ENCODE measurements at places on chromosomes 6 and 20.
A peak's percentile ranks its signal among the peaks of the same experiment; 100 is the strongest.

DNA sequence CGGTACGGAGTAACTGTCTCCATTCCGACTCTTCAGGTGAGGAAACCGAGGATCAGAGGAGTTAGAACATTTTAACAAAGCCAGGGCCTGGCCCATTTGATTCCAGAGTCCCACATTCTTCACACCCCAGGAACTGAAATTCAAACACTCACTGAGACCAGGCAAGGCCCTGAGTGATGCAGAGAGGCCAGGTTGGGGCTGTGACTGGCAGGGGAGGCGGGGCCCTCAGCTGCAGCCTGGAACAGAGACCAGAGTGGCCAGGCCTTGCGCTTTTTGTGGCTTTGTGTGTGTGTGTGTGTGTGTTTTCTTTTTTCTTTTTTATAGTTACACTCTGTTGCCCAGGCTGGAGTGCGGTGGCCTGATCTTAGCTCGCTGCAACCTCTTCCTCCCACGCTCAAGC is 57.2 kb downstream of the BCAS4 start:
- no peak for ATAC-seq

GRCh38 chr6:93675856-93676417 is 256.6 kb upstream of the EPHA7 start:
- no peak for ATAC-seq

DNA sequence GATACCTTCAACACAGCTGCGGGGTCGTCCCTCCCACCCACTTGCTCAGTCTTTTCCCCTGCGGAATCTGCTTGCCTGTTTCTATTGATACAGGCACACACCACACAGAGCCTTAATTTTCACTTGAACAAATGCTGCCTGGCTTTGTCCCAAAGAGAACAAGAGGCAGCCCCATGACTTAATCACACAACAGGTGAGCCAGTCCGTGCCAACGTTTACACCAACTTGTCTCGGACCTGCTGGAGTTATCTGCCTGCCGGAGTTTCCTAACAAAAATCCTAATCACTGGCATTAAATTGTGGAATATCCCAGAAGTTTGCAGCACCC is 186.8 kb upstream of the RREB1 start:
- no peak for ATAC-seq

DNA sequence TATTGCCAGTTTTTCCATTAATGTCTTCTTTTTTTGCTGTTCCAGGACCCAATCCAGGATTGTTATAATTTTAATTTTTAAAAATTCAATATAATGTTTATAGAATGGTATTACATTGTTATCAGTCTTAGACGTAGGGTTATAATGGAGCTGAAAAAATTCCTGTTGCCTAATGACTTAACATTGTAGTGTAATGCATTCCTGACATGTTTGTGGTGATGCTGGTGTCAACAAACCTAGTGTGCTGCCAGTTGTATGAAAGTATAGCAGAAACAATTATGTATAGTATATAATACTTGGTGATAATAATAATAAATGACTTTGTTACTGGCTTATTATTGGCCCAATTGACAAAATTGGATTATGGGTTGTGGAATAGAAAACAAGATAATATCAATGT is 30.4 kb downstream of the KIZ start:
- ATAC-seq = no peak

DNA sequence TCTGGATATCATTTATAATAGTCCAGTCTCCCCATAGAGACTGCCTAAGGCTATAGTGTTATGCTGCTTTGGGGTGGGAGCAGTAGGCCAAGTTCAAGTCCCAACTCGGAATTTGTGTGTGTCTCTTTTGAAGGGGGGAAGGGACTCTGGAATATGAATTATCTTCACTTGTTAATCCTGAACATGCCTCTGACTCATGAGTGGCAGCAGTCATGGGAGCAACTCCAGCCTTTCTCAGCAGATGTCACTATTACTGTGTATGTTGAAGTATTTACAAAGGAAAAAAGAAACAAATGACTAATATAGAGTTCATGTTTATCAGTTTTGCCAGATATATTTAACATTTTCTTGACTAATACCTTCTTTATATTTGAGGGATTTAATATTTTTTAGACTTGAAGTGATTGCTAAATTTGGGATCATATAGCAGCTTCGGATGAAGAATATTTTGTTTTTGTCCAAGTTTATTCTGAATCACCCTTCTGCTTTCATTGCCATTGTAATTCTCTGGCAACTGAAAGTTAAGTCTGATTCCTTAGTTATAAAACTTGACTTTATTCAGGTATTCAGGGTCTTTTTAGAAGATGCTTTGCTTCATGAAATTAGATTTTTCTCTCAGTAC is 23.4 kb downstream of the FAM217A start:
- peak; percentile 78 for ATAC-seq

GRCh38 chr6:156905801-156906200 is 128.6 kb downstream of the ARID1B start:
- ATAC-seq = no peak

GRCh38 chr20:14826543-14827313 is 489.3 kb upstream of the FLRT3 start:
- ATAC-seq = no peak

DNA sequence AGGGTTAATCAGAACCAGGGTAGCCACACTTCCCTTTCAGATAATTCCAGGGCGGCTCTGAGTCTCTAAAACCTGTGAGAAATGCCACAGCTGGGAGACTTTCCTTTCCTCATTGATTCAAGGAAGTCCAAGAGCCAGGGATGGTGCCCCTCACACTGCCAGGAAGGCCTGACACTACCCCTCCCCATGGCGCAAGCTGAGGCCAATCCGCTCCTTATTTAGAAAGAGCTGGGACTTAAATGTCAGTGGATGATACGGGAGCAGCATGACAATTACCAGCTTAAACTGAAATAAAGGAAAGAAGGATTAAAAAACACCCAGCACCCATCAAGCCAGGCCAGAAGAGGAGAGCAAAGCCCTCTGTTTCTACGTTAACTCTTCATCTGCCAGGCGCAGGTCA is 244.4 kb downstream of the LRFN2 start:
- ATAC-seq = no peak

GRCh38 chr20:44166008-44166407 is 21.0 kb downstream of the JPH2 start:
- ATAC-seq = peak; percentile 73

GRCh38 chr6:146850238-146850896 is 251.6 kb downstream of the ADGB start:
- ATAC-seq = peak; percentile 95

DNA sequence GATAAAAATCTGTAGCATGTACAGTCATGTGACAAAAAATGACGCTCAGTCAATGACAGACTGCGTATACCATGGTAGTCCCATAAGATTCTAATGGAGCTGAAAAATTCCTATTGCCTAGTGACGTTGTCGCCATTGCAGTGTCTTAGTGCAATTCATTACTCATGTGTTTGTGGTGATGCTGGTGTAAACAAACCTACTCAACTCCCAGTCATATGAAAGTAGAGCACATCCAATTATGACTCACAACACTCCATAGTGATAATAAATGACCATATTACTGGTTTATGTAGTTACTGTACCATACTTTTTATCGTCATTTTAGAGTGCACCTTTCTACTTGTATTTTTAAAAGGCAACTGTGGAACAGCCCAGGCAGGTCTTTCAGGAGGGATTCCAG is 45.0 kb downstream of the TFAP2A start:
- ATAC-seq = no peak

DNA sequence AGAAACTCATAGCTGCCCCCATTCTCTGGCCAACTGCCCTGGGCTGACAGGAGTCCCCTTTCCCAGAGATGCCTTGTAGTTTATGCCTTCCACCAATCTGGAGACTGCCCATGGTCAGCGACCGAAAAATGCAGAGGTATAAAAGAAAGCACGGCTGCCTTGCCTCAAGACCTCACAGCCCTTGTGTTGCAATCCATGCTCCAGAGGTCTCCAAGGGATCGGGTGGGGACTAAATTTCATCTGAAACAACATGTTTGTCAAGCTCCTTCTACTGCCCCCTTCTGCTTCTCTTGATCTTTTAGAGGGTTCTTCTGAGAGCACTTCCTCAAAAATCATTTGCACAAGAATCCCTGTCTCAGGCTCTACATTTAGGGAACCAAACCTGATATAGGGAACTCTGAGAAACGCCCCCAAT is 128.8 kb downstream of the PLCB1 start:
- ATAC-seq = no peak

GRCh38 chr6:36580184-36580526 is 14.0 kb upstream of the SRSF3 start:
- ATAC-seq = no peak
